ENCODE measurements at places on chromosomes 16 and 17.

GRCh38 chr16:70478912-70479341 is 24.5 kb downstream of the FCSK start:
- peak; percentile 69 for DNase-seq

DNA sequence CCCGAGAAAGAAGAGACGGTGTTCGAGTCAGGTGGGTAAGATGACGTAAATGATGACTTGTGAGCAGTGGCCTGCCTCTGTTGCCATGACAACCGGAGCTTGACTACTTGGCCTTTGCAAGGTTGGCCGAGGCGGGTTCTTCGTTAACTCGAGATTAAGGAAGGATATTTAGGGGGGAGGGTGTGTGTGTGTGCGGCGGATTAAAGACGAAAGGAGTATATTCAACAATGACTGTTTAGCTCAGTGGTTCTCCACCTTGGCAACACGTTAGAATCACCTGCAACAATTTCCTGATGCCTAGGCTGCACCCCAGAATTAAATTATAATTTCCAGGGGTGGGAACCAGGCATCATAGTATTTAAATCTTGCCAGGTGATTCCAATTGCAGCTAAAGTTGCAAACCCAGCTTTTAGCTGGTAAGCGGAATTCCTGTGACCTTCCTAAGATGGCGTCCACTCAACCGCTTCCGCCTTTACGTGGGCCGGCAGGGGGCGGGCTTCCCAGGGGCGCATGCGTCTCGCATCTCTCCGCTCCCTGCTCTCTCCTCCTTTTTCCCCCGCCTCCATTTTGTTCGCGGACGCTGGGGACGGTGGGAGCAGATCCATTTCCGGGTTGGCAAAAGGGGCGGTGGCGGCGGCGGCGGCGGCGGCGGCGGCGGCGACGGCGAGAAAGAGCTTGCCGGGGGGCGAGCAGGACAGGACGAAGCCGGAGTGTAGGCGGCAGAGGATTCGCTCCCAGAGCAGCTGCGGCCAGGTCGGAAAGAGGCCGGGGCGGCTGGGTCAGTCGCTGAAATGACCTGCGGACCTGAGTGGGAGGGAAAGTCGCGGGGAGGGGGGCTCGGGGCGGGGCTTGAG is at the start of gene WIPF2:
Gene WIPF2, plus strand, starts transcription at position 565 of the 854 bp plus-strand sequence. CDS start 37,156 bp downstream, outside the sequence.
- DNase-seq, result peak; percentile 91

- DNase-seq, result no peak
Observed at GRCh38 chr16:12876778-12877177, 24.6 kb upstream of the SHISA9 start.

- DNase-seq, result no peak
Observed at GRCh38 chr16:83532634-83533033, 275.1 kb upstream of the HSBP1 start.

- DNase-seq, result no peak
Observed at GRCh38 chr17:81817758-81818147, 13.8 kb downstream of the GCGR start.

GRCh38 chr16:59116744-59117143 is 382.6 kb upstream of the GOT2 start:
- no peak for DNase-seq

DNA sequence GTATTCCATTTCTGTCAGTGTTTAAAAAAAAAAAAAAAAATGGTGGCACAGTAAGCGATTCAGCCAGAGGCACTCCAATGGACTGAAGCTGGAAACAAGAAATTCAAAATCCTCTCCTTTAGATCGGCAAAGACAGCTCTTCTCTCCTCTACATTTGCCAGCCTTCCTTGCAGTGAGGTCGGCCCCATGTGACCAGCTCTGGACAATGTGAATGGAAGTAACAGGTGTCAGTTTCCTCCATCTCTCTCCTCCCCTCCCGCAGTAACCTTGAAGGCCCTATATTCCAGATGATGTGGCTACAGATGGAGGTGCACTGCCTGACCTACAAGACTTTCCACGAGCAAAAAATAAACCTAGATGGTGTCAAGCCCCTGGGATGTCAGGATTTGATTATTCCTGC is 15.0 kb downstream of the CUEDC1 start:
- no peak for DNase-seq

- no peak for DNase-seq
Observed at GRCh38 chr16:88739139-88739976, 33.1 kb downstream of the CTU2 start.

DNA sequence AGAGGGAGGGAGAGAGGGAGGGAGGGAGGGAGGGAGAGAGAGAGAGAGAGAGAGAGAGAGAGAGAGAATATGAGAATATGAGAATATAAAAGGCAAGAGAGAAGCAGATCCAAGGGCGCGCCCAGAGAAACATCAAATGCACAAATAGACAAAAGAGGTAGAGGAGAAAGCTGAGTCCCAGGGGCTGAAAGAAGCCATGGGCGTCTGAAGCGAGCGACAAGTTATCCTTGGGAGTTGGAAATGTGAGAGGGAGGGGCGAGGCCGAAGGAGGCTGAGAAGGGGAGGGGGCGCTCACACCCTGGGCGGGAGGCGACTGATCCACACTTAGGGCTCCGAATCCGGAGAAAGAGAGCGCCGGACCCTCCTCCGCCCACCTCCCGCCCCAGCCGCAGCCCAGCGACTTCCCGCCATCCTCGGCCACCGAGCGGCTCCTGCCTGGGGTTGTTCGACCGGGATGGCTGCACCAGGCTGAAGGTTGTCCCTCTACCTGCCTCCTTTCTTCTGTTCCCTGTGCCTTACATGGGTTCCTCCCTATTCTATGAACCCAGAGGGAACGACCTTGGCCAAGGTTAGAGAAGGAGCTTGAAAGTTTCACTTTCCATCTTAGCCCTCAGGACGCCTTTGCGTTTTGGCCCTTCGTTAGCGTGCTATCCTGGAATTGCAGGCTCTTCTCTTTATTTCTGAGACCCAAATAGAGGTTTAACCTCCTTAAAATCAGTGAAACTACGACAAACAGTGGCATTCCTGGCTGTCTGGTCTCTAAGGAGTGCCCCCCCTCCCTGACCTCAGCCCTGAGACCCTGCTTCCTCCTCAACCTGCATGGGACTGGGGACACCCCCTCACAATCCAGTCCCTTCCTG is 21.2 kb upstream of the HOXB9 start:
- DNase-seq, result no peak

DNA sequence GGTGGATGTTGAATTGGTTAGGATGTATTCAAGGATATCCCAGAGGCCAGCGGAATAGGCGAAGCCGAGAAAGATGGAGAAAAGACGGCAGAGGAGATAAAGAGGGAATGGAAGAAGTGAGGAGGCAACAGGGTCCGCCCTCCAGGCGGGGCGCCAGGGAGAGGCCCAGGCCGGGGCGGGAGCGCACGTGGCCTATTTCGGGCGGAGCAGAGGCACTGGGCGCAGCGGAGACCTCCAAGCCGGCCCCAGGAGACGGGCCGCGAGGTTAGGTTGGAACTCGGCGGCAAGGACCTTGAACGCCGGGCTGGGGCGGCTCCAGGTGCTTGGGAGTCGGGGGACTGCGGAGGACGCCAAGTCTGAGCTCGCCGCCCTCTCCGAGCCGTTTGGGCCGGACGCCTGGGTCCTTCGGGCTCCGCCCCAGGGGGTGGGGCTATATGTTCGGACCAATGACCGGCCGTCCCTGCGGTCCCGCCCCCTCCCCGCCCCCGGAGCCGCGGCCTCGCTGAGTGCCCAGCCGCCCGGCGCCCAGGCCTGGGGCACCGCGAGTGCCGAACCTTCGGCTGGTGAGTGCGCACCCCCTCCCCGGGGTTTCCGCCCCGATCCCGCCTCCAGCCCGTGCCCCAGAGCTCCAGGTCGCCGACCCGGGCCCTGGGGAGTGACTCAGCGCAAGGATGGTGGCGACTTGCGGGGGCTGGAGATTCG is at the start of gene ZNF771:
Gene ZNF771, plus strand, starts transcription at position 505 of the 702 bp plus-strand sequence. CDS start 448 bp downstream, outside the sequence.
- peak; percentile 63 for DNase-seq

DNA sequence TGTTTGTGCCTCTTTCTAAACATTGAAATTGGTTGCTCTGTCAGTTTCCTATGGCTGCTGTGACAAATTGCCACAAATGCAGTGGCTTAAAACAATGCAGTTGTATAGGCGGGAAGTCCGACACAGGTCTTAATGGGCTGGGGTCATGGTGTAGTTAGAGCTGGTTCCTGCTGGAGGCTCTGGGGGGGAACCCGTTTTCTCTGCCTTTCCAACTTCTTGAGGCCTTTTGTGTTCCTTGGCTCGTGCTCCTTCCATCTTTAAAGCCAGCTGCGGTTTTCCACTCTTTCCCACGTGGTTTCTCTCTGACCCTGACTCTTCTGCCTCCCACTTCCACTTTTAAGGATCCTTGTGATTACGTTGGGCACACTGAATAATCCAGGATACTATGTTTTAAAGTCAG is 12.5 kb downstream of the EPN2 start:
- DNase-seq, result no peak

GRCh38 chr17:32520104-32520701 is 33.4 kb downstream of the CDK5R1 start:
- DNase-seq, result no peak

GRCh38 chr16:54063279-54063773 is 223.3 kb downstream of the IRX3 start:
- no peak for DNase-seq

All from smooth muscle cell of the brain vasculature (primary cell).